ENCODE measurements at places on chromosomes 12 and 14.

GRCh38 chr12:19288603-19289244, 150.6 kb upstream of the AEBP2 start:
- no peak for DNase-seq

DNA sequence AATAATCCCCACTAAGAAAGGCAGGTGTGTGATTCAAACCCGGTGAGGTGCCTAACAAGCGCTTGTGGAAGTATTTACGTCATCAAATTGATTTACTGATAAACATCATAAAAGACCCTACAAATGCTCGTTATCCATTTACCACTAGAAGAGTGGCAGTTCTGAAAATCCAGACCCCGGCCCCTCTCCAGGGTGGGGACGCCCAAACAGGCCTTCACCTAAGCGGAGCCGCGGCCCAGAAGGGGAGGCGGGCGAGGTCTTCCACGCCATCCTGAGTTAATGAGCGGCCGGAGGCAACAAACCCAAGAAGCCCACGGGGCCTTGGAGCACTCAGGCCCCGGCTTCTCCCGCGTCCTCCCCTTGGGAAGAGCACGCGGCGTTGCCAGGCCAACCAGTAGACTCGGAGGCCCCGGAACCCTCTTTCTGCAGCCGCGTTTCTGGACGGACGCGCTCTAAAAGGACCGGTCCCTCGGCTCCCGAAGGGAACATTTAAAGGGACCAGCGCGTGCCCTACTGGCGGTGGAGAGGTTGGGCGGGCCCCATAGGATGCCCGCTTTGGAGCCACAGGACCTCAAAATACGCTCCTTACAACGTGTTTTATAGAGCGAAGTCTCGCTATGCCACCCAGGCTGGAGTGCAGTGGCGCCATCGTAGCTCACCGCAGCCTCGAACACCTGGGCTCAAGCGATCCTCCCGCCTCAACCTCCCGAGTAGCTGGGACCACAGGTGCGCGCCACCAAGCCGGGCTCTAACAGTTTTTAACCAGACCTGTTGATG, 3.5 kb downstream of the PTPN21 start:
- peak; percentile 55 for DNase-seq

DNA sequence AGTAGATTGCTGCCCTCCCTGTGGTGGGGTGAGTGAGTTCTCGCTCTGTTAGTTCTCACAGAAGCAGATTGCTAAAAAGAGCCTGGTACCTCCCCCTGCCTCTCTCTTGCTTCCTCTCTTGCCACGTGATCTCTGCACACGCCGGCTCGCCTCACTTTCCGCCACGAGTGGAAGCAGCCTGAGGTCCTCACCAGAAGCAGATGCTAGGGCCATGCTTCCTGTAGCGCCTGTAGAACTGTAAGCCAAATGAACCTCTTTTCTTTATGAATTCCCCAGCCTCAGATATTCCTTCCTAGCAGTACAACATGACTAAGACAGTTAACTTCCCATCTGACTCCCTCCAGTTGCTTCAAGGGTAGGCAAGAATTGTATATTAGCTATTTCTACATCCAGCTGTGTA, 76.2 kb downstream of the ETV6 start:
- no peak for DNase-seq

DNA sequence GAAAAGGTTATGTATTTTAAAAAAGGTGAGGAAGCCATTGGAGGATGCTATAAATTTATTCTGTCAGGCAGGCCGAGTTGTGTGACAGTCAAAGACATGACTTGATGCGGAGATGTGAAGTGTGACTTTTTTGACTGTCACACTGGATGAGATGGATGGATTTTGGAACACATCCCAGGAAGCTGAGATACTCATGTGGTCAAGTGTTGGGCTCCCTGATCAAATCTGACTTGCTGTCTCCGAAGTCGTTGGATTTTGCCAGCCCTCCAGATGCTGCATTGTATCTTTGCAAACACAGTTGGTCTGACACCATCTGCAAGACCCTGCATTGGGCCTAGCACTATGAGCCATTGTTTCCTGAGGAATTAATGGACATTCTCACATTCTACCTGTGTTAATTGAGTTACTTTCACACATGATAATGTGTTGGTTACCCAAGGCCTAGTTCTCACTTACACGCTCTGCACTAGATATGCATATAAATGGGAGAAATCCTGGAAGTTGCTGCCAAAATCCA, 204.0 kb upstream of the PRKD1 start:
- DNase-seq = no peak

DNA sequence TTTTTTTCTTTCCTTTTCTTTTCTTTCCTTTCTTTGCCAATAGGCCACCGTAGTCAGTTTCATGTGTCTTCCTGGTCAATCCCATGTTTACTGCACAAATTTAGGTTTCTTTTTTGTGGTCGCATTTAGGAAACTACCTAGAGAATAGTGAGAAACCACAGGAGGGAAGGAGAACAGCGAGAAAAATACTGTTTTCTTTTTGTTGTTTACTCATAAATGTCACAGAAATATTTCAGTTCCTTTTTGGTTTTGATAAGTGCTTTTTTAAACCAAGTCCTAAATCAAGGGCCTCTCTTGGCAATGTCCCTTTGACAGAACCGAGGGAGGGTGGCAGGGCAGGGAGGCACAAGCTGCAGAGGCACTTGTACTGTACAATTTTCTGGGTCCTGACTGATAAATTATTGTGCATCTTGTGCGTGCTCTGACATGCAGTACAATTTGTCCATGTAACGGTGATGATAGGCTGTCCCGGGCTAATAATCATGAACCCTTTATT, 326.1 kb downstream of the CACNA1C start:
- no peak for DNase-seq

DNA sequence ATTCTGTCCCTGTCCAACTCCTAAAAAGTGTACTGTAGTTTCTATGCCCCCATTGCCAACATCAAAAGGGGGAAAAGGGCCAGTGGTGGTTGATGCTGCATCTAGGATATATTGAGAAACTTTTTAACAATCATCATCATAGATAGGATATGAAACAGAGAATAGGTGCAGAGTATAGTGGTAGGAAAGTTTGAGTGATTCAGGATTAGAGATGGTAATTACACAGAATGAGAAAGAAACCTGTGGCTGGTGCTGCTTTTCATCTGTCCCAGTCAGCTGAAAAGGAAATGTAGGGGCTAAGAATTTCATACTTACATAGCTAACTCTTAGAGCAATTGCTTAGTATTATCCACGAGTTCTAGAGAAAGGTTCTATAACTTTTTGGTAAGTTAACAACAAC, 67.6 kb downstream of the GTF2A1 start:
- no peak for DNase-seq

GRCh38 chr12:15752785-15753184, 36.4 kb downstream of the EPS8 start:
- DNase-seq = no peak

DNA sequence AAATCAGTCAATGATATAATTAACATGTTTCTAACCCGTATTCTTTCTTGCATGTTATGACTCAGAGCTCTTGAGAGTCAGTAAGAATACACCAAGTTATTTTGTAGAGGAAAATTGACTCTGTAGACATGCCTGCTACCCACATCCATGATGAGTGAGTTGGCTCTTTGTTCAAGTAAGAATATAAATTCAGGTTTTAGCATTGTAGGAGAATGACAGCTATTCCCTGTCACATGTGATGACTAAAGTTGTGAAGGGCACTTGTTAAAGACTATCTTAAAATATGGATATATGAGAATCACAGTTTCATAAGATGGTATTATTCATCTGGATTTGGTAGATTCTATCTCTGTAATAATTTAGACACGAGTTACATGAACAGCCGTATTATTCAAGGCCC, 209.1 kb downstream of the CCDC59 start:
- no peak for DNase-seq

- no peak for DNase-seq
These were observed 11.2 kb downstream of the ZDHHC22 start for GRCh38 chr14:77130386-77130785.

DNA sequence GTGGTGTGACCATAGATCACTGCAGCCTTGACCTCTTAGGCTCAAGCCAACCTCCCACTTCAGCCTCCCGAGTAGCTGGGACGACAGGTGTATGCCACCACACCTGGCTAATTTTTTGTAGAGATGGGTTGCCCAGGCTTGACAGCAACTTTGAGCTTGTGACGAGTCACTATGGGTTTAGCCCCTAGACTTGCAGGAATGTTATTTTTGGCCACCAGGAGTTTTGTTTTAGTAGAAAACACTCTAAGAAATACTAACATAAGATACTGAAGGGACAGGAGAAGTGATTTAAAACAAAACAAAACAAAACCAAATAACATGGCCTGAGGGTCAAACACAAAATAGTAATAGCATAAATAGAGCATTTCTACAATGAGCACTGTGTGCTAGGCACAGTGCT, 26.4 kb downstream of the SETD3 start:
- no peak for DNase-seq

GRCh38 chr14:32006263-32007110, 70.6 kb upstream of the ARHGAP5 start:
- DNase-seq = no peak

- DNase-seq = peak; percentile 73
These were observed 245.9 kb upstream of the USP15 start for GRCh38 chr12:62014330-62014729.

- DNase-seq = no peak
These were observed 77.2 kb downstream of the RPL10L start for GRCh38 chr14:46574221-46574977.

DNA sequence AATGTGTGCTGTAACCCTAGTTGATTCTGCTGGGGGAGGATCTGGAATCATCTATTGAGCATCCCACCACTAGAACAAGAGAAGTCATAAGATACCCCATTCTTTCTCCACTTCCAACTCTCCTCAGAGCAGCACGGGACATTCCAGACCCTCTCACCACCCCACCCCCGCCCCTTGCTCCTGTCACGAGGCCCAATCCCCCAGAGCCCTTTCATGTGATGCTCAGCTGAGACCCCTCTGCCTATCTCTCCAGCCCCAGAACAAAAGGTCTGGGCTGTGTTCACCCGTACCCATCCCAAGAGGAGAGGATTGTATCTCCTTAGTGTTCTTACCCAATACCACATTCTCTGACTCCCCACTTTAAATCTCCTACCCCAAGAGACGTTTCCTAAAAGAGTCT, 602 bp downstream of the PMEL start:
- no peak for DNase-seq

DNA sequence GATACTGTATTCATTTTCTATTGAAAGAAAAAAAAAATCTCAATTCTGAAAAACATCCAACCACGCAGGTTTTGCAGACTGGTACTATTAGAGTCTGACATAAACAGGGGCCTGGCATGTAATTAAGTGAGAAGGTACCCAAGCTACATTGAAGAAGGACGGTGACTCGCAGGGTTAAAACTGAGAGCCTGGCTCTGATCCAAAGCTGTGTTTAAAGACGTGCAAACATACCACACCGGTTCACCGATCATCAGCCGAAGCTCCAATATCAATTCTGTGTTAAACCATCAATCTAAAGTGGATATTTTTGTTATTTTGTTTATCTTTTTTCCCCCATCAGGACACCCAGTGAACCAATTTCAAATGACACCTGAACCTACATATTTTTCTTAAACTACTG, 108.1 kb upstream of the DIO3 start:
- no peak for DNase-seq

- no peak for DNase-seq
These were observed 81.6 kb downstream of the PLEKHG7 start for GRCh38 chr12:92784356-92784755.

- DNase-seq = no peak
These were observed 68.9 kb downstream of the BAZ1A start for GRCh38 chr14:34806257-34806656.

DNA sequence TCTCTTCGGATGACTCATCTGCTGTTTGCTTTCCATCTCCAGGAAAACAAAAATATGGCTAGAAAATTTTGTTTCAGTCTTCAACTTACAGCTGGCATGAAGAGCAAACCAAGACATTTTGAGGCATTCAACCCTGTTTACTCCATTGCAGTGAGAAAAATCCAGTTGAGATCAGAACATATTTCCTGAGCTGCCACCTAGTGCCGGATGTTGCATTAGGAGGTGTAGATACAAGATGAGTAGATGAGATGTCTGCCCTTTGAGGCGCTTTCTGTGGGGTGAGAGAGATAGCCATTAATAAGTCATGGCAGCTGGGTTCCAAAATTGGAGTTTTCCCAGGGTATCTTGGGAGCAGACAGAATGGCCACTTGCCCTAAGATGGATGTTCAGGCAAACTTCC, 171.1 kb downstream of the PRKCH start:
- no peak for DNase-seq

DNA sequence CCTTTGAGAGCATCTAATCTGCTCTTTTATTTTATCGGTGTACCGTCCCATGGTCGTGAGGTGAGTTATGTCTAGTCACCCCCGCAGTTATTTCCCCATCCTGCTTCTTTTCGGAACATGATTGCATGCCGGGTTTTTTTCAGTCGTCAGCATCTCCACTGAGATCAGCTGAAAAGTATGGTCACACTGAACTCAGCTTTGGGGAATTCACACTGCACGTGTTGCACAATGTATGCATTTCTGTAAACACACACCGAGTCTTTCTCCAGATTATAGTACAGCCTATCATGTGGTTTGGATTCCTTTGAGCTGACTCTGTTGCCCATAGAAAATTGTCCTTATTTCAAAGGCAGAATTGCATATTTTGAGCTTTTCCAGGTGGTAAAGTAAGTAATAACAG, 24.6 kb downstream of the PLXNC1 start:
- peak; percentile 20 for DNase-seq

DNA sequence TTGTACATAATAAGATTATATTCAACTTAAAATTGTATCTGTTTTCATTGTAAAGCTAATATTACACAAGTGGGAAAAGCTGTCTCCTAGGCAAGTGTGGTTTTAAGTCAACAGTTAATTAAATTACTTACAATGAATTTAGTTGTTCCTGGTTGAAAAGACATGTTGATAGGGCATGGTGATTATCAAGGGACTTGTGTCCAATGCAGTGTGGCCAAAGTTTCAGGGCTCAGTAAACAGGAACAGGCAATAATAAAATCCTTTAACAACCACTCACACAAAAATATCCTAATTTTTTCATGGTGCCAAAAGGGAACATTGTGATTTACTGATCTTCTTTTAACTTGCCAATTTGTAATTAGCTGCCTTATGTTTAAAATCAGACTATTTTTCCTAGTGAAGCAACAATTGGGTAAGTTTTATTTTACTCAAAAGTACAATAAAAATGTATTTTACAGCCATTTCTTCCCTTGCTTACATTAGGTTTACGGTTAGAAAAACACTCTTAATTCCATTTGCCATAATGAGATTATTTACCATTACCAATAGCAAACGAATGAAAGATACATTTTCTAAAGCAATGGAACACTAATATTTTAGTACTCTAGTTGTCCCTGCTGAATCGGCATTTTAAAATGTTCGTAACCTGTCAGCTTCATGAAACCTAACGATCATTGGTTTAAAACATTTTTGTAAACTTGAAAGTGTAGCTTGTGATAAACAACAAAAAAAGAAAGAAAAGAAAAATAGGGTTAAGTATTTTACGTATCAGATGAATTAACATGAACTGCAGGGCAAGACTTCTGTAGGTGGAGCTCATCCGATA, 1.8 kb upstream of the WNK1 start:
- DNase-seq = no peak

DNA sequence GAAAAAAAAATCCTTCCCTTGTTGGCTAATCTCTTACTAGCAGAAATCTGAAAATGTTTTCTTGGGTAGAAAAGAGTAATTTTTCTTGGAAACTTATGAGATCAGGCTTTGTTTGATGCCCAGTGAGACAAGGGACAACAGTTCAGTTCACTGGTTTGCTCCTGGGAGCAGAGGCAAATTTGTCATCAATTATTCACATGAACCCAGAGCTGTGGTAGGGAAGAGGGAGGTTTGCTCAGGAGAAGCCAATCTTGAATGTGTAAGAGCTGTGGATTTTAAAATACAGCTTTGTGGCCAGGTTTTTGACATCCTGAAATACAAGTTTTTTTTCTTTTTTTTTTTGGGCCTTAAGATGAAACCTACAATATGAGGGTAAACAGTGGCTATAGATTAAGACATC, 426.6 kb downstream of the ATP23 start:
- DNase-seq = no peak

- peak; percentile 67 for DNase-seq
These were observed 14.9 kb upstream of the IRF2BPL start for GRCh38 chr14:77043177-77043983.
